HT-29 (cell line): ENCODE measurements at places on chromosomes 4 and X. TPM values are rescaled to one million over a fixed set of nuclear protein-coding genes. Genes with fewer than 3 reads are reported as not detected.

DNA sequence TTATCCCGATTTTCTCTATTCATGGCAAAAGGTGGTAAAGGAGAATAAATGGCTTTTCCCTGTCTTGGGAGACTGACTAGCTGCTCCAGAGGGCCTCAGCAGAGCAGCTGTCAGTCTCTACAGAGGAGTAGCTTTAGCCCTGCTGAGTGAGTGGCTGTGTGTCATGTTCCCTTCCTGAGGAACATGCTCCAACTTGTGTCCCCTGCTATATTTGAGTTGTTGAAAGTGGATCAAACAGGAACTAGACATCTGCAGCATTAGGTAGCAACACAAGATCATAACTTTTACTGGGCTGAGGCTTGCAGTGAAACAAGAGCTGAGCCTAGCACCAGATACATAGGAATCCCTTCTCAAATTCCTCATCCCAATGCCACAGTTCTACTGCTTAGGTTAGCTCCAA lies 26.7 kb upstream of the PLAC1 start:
- DNase-seq = no peak

GRCh38 chr4:110638089-110638746 lies 15.3 kb upstream of the PITX2 start:
- DNase-seq = no peak

GRCh38 chrX:141969706-141970105 lies 66.0 kb downstream of the MAGEC1 start:
- no peak for DNase-seq

DNA sequence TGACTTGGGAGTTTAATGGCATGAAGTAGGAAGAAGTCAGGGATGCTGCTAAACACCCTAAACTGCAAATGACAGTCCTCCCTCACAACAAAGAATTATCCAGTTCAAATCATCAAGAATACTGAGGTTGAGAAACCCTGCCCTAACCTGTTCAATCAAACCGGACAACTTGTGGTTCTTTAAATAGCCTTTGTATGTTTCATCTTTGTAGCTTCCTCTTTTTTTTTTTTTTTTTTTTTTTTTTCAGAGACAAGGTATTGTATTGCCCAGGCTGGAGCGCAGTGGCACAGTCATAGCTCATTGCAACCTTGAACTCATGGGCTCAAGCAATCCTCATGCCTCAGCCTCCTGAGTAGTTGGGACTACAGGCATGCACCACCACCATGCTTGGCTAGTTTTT lies 52.5 kb upstream of the TTC29 start:
- no peak for DNase-seq

Gene LUZP4
- not detected in 2 replicates for total RNA-seq
